Activated naive CD4-positive, alpha-beta T cell treated with anti-CD3 and anti-CD28 coated beads, Interleukin-2, amount 50 U/mL, for 16 hours (primary cell): ENCODE measurements at places on chromosomes 1 and 21.

- DNase-seq, result no peak
Observed at GRCh38 chr1:202252271-202252670, 58.7 kb downstream of the LGR6 start.

GRCh38 chr1:7093297-7093696 lies 308.0 kb downstream of the CAMTA1 start:
- no peak for DNase-seq

GRCh38 chr1:231512147-231512698 lies 16.2 kb upstream of the TSNAX start:
- no peak for DNase-seq

DNA sequence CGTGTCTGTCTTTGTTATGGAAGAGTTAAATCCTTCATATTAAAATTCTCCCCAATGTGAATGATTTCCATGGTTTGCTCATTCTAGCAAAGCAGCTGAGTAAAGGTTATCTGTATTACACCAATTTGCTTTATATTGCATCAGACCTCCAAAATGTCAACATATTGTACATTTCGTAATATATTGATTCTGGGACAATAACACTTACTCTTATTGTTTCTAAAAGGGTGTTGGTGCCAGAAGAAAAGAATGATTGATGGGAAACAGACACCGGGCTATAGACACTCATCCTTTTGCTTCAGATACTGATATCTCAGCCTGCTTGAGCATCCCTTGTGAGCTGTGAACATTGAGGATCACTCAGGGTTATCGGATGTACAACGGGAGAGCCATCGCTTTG lies 7.0 kb downstream of the NTNG1 start:
- no peak for DNase-seq

DNA sequence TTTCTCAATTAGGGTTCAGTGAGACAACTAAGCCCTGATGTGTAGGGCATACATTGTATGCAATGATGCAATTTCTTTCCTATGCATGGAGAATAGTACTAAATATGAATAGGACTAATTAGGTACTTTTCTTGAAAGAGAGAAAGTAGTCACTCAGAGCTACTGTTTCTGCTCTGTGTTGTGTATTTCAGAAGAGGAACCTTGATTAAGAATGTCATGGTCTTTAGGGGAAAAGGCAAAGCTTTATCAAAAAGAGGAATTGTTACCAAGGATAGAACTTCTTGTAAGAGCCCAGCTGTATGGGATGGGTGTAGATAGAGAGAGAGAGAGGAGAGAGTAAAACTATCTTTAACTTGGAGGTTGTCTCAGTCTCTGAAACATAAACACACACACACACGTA lies 49.1 kb downstream of the HLX start:
- no peak for DNase-seq

GRCh38 chr1:54861070-54861761 lies 25.8 kb downstream of the DHCR24 start:
- no peak for DNase-seq

DNA sequence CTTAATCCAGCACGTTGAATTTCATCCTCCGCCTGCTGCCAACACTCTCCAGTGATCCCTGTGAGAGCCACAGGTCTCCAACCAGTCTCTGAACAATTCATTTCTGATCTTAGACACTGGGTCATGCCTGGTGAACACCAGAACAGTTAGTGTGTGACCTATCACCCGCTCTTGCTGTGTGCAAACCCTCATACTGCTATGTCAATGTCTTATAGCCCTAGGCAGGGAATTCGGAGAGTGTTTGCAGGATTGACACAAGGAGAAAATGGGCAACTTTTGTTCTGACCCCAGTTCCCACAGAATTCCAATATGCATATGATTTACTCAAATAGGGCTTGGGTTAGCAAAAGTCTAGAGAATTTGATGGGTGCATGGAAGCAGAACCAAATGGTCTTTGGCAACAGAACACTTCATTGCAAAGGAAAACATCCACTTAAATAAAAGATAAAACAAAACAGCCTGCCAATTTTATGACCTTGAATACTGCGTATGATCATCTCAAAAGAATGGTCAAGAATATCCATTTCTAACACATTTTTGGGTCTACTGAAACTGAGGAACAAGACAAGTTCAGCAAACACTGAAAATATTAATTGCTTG lies 23.0 kb upstream of the GUCA2B start:
- DNase-seq, result no peak

- no peak for DNase-seq
Observed at GRCh38 chr1:4110888-4111287, 210.8 kb upstream of the C1orf174 start.

DNA sequence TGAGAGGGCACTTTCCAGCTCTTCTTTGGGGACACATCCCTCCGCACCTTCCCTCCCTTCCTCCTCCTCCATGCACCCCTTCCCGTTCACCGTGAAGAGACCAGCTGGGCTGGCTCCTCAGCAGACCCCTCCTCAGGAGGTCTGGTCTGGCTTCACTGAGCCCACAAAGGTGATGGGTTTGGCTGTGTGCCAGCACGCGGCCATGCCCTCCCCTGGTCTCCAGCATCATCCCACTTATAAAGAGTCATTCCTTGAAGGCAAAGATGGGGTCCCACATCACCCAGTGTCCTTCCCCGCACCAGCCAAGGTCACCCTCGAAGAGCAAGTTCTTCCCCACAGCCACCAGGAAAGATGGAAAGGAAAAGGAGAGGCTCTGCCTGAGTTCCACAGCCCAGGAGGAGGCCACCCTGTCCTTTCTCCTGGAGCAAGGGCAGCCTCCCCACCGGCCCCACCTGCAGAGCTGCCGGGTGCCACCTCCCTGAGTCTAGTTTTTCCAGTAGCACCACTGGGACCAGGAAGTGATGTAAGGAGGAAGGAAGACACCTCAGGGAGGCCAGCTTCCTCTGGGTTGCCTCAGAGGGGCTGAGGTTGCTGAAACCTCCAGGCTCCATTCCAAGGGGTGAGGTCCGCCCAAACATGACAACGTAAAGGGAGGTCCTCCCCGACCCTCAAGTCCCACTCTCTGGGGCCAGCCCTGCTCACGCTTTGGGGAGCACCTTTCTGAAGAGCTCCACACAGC lies 32.7 kb downstream of the RIPK4 start:
- DNase-seq, result no peak

DNA sequence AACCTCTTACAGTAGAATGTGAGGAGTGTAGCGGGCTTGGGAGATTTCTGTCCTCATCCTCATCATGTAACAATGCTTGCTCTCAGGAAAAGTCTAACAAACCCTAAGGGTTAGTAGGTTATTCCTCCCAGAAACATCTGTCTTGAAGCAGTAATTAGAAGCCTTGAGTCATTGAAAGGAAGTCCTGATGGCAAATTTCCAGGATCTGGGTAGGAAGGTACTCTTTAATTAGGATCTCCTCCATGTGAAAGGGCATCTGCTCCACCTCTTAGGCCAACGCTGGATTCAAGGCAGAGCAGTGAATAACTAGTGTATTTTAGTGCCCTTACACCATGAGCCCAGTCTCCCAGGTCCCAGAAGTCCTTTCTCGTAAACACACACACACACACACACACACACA lies 106.6 kb upstream of the BARHL2 start:
- no peak for DNase-seq

DNA sequence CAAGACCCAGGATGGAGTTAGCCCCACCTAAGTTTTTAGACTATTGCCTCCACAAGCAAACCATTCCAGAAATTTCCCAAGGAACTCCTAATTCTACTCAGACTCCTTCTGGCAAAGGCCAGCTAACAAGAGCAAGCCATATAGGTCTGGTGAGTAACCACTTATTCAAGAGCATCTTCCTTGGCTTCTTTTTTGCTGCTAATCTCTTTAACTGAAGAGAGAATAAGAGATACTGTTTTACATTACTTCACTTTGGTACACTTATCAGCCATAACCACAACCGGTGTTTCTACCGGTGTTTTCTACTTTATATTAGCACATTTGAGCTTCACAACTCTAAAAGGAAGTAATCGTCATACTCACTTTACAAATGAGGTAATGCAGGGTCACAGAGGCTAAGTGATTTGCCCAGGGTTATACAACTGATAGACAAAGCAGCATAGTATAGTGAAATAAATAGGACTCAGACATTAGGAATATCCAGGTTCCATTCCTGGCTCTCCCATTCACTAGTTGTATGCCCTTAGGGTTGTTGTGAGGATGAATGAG lies 1.7 kb upstream of the EPS15 start:
- no peak for DNase-seq

- no peak for DNase-seq
Observed at GRCh38 chr1:29497395-29498125, 261.2 kb downstream of the PTPRU start.

DNA sequence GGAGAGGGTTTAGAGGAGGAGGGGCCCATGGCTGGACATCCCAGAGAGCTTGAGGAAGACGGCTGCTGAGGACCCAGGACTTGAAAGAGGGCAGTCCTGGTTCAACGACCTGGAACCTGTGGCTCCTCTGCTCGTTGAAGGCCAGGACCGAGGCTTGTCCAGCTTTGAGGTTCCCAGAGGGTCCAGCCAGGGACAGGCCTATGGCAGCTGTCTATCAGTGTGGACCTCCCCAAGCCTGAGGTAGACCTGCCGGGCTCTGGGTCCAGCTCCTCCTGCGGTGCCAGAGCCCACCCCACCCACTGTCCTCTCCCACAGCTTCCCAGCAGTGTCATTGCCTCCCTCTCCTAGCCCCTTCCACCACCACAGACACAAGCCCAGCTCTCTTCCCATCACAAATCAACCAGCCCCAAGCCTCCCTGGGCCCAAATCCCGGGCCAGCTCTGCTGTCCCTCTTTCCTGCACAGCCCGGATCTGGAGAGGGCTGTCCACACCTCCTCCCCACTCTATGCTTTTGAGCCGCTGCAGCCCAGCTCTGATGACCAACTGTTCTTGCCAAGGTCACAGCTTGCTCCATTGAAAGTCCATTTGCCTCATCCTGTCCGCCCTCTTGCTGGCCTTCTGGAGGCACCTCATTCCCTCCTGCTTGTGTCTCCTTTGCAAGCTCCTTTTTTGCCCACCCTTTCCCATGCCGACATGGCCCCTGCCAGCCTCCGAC lies 48.7 kb upstream of the EDN2 start:
- DNase-seq, result peak; percentile 8

GRCh38 chr1:112674986-112675727 lies 698 bp downstream of the MOV10 start:
- DNase-seq, result peak; percentile 53

GRCh38 chr1:197954718-197955418 lies 37.7 kb downstream of the LHX9 start:
- no peak for DNase-seq

DNA sequence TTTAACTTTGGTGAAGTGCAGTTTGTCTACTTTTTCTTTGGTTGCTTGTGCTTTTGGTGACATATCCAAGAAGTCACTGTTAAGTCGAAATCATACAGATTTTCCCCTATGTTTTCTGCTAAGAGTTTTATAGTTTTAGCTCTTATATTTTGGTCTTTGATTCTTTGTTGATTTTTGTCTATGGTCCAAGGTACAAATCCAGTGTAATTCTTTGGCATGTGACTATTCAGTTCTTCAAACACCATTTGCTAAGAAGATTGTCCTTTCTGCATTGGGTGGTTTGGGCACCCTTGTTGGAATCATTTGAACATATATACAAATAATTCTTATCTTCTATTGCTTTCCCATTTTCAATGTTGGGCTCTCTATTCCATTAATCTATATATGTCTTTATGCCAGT lies 16.2 kb downstream of the HIPK1 start:
- DNase-seq, result no peak

DNA sequence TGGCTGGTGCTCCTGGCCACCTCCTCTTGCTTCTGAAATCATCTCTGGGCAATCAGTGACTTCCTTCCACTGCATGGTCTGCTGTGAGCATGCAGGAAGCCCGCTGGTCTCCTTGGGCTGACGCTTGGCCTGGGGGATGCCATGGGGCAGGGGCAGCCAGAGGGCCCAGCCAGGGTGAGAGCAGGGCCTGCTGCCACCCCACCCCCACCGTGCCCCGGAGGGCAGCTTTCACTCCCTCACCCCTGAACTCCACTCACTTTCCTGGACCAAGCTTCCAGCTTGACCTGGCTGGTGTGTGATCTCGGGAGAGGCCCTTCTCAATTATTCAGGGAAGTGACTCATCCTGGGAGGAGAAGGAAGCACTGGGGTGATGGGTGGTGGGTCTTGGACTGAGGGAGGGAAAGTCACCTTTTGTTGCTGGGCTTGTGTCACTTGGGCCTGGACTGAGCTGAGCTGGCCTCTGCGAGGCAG lies 270.2 kb upstream of the CSF3R start:
- DNase-seq, result no peak

- DNase-seq, result no peak
Observed at GRCh38 chr1:153956997-153957715, 1.3 kb downstream of the CRTC2 start.

DNA sequence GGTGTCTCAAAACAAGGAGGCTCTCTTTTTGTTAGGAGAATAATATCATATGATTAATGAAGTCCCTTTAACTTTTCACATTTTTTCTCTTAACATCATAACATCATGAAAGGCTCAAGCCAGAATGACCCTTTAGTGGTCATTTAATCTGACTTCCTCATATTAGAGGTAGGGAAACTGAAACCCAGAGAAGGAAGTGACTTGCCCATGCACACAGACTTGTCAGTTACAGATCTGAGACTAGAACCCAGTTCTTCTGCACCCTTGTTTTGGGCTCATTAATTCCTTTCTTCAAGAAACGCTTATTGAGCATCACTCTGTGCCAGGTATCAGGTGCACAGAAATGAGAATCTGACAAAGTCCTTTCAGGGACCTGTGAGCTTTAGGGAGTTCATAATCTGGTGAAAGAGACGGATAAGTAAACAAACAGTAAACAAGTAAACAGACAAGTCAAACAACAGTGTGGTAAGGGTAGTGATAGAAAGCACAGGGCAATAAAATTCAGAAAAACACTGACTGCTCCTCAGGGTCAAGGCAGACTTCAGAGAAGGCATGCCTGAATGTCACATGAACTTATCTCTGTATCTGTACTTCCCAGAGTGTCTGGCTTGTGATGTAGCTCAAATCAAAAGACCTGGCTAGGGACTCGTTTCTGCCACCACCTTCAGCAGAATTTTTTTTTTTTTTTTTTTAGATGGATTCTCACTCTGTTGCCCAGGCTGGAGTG lies 38.3 kb upstream of the OSBPL9 start:
- no peak for DNase-seq

- no peak for DNase-seq
Observed at GRCh38 chr21:28447462-28447861, 545.2 kb downstream of the LTN1 start.

- no peak for DNase-seq
Observed at GRCh38 chr1:94614996-94615395, 73.4 kb upstream of the F3 start.

DNA sequence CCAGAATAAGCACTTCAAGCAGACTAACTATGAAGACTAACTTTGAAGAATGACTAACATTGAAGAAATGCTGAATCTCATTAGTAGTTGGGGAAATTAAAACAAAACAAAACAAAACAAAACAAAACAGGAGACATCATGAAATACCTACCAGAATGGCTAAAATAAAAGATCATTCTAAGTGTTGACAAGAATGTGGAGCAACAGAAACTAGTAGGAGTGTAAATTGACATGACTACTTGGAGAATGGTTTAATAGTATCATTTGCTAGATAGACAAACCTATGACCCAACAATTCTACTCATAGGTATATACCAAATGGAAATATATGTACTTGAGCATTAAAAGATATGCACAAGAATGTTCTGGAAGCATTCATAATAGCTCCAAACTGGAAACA lies 18.9 kb upstream of the ZFP69B start:
- DNase-seq, result no peak

GRCh38 chr21:25569084-25569483 lies 38.2 kb downstream of the MRPL39 start:
- DNase-seq, result no peak
